ENCODE measurements at places on chromosomes 3 and 15. TPM values are rescaled to one million over a fixed set of nuclear protein-coding genes. Genes with fewer than 3 reads are reported as not detected.

- peak; percentile 38 for DNase-seq
Measured at GRCh38 chr15:78734451-78735064, 76.7 kb downstream of the ADAMTS7 start.

GRCh38 chr3:167958141-167958540 lies 137.6 kb downstream of the GOLIM4 start:
- DNase-seq, result no peak

DNA sequence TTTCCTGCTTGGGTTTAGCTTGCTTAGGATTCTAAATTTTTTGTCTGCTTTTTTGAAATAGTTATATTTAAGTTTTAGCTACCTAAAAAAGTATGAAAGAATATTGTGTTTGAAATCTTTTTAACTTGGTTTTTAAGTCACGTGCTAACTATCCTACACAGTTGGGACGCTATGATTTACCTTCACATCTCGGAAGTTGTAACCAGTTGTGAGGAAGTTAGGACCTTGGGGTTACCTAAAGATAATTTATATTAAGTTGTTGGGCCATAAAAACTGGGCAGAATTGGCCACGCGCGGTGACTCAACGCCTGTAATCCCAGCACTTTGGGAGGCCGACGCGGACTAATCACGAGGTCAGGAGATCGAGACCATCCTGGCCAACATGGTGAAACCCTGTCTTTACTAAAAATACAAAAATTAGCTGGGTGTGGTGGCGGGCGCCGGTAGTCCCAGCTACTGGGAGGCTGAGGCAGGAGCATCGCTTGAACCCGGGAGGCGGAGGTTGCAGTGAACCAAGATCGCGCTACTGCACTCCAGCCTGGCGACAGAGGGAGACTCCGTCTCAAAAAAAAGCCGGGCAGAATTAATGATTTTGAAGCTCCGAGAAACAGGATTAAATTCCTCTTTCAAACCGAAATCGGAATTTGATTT lies 1.0 kb downstream of the ZFAND6 start:
- DNase-seq, result no peak

WNT5A gene
- 8.0 TPM for total RNA-seq

OIP5 gene
- total RNA-seq, result not detected

Data from right atrium auricular region (tissue), 2 donors.